CD8-positive, alpha-beta memory T cell (primary cell): ENCODE measurements at places on chromosomes 2 and 18.
A peak's percentile ranks its signal among the peaks of the same experiment; 100 is the strongest.

DNA sequence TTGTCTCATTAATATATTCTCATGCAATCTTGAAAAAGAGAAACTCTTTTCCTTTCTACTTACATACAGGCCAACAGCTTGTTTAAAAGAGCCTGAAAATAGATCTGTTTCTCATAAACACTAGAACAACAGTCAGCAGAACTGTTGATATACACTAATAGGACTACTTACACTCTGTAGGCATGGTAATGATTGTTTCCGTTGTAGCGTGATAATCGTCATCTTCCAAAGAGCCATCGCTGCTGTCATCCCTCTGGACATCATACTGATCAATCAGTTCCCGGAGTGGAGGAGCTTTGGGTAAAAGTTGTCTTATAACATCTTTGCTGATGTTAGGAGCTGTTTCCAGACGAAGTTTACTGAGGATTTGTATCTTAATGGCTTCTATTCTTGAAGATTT is 476 bp downstream of the MSTN start:
- DNase-seq, result no peak

DNA sequence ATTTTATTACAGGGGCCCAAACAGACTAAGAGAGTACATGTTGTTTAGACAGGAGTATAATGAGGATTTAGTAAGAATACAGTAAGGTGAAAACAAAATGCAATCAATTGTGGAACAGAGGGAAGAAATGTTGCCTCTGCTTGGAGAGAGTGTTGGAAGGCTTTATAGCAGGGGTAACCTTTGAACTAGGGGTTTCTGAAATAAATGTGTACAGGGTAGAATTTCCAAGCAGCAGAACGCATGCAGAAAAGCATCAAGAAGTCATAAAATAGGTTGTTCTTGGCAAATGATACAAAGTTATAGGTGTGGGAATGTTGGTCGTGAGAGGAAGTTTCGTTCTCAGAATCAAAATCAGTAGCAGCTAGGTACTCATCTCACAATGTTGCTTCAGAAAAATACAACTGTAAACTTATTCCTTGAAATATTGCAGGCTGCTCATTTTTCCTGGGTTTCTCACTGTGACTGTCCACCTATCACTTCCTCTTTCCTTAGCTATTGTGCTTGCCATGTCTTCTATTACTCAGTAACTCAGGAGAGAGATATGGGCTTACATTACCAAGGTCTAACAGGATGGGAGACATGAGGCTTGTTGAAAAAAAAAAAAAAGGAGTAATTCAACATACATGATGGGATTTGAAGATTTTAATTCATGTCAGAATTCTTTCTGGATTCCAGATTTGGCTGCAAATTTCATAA is 17.1 kb upstream of the HNMT start:
- no peak for DNase-seq

- DNase-seq, result no peak
Observed at GRCh38 chr18:57776354-57776753, 26.8 kb downstream of the ATP8B1 start.

DNA sequence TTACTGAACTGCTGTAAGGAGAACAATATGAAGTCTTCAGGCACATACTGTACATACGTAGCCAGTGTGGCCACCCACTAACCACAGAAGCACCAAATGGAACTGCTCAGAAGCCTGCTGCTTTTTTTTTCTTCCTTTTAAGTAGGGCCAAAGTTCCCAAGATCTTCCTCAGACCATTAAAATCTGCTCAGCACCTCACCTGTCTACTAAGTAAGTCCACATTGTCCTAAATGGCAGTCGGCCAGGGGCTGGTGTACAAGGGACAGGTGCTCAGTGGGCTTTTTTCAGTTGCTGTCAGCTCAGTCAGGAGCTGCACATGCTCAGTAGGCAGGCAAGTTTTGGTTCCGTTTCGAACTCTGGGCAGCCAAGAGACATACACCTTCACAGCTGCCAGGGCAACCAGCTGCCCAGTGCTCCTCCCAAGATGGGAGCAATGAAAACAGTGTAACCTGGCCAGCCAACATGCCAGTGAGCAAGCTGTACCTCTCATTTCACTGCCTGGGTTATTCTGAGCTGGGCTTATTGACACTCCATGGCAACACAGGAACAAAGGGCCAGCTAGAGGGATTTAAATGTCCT is 86.1 kb downstream of the ACVR1 start:
- no peak for DNase-seq

DNA sequence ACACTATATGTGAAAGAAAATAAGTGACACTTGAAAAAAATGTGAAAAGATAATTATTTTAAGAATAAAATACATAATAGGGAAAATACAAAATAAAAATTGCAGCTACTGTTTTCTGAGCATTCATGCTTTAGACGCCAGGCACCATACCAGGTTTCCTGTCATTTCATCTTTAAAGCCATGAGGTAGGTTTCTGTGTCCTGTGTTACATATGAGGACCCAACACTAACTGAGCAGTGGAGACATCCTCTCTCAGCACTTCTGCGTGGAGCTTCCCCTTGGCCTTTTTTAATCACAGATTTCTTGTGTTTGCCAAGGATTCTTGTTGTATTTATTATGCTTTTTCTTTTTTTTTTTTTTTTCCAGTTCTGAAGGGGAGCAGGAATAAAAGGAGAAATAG is 117.3 kb downstream of the FAM117B start:
- DNase-seq, result peak; percentile 23

GRCh38 chr2:120014226-120014980 is 1.5 kb downstream of the EPB41L5 start:
- no peak for DNase-seq

- DNase-seq, result no peak
Observed at GRCh38 chr2:65654496-65654895, 222.1 kb upstream of the SPRED2 start.

DNA sequence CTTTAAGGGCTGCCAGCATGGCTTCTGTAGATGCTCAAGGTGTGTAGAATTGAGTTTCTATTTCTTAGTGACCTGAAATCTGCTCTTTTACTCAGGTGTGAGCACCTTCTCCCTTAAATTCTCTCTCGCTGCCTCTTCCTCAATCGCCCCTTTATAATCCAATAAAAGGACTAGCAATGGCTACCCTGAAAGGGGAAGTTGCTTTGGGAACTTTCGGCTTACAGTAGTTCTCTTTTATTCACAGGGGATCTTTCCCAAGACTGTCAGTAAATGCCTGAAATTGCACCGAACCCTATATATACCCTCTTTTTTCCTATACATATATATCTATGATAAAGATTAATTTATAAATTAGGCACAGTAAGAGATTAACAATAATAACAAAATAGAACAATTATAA is 121.8 kb downstream of the ACTR3 start:
- no peak for DNase-seq

GRCh38 chr2:170923799-170924198 is 5.3 kb upstream of the GORASP2 start:
- DNase-seq, result no peak

GRCh38 chr2:148658807-148659722 is 14.5 kb downstream of the EPC2 start:
- no peak for DNase-seq

DNA sequence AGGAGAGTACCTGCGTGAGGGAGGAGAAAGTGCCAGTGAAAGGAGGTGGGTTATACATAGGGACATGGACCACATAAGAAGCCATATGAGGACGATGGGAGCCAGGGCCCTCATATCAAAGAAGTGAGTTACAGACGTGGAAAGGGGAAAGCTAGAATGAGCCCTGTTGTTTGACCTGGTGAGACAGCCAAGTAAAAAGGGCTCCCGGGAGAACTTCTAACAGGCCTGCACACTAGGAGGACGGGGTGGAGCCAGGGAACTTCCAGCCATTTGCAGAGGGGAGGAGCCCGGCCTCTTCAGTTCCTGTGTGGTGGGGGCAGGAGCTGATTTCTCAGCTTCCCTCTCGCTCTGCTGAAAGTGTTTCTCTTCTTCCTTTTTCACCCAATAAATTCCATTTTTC is 84.1 kb upstream of the SLC66A3 start:
- DNase-seq, result no peak

DNA sequence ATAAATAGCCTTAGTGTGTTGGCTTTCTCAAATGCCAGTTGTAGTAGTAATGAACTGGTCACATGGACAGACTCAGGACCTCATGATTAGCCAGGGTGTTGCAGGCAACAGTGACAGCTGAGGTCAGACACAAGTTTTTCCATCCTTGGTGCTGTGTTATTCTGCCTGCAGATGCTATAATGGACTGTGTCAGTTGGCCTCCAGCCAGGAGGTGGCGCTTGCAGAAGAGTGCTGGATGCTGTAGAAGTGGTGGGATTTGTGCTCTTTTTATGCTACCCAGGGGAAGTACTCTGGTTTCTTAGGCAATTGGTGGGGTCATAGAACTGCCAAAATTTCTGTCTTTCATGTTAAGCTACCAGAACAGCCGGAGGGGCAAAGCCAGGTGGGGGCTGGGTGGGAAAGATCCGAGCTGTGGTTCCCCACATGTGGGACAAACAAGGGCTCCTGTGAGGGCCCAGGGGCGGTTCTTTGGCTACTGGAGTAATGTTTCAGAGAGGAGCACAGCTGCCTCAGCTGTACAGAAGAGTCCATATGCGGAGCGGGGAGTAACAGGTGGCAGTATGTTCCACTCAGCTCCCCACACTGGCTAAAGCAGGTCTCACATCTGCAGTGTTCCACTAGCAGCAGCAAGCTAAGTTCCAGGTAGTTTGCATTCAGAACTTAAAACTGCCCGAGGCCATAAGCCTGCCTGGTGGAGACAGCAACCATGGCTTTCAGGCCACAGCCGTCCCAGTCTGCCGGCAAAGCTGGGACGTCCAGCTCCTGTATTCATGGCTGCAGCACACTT is 104.4 kb downstream of the GULP1 start:
- DNase-seq, result no peak

DNA sequence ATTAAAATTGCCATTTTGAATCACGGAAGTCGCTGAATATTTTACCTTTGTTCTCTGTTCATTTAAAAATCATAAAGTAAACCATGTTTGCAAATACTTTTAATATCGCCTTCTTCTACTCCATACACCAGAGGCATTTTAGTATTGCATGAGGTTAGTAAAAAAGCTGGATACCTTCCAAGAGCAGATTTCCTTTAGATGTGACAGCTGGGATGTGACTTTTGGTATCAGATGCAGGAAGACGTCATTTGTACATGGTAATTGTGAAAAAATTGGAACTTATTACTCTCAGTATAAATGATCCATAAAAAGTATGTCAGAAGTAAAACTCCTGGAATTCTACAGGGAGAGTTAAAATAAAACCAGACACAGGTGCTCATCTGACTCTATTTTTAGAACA is 89.5 kb downstream of the SLC4A10 start:
- DNase-seq, result no peak

DNA sequence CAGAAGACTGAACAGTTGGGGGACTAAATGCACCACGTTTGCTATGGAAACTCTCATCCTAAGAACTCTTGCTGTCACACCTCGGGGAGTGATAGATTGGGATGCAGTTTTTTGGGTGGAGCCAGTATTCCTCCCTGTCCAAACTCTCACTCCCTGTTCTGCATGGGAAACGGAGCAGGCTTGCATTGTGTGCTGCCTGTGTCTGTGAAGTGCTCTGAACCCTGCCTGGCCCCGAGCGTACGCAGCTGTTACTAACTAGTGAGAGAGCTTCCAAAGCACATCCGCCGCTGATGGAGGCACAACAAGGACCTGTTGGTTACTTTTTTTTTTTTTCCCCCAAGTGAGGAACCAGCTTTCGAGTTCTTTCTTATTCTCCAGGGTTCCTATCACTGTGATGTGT is 195.5 kb downstream of the ANAPC1 start:
- DNase-seq, result no peak

DNA sequence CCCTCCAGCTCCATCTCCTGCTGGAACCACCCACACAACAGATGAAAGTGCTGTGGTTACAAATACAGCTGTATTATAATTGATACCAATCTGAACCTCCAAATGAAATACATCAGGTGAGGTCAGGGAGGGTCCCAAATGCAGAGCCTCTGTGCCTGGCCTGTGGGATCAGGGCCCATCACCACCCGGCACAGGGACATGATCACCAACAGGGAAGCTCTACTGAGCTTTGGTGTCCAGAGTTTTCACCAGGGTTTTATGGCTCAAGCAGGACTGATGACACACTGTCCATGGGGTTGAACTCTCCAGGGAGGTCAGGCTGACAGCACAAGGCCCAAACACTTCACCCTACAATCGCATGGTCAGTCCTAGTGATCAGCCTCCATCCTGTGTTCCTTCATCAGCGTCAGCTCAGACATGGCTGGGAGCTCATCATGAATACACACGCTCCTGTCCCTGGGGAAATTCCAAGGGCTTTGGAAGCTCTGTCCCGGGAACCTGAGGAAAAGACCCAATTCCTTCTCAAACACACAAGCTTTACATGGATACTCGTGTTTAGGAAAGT is 3.9 kb upstream of the PXDN start:
- no peak for DNase-seq

GRCh38 chr2:26846334-26847306 is 1.3 kb upstream of the DPYSL5 start:
- peak; percentile 44 for DNase-seq

DNA sequence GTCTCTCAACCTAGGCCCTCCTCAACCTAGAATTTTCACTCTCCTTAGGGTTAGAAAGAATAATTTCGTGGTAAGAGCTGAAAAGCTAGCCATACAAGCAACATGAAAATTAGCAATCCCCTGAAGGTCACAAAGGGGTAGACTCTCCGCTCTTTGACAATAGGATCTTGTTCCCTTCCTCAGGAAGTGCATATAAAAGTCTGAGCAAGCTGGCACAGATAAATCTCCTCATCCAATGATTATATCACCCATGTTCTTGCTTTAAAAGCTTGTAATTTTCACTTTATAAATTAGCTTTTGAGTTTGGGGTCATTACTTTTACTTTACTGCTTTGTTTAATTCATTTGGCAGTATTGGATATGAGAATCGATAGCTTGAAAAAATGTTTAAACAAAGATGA is 852.3 kb upstream of the CRIM1 start:
- no peak for DNase-seq

- no peak for DNase-seq
Observed at GRCh38 chr18:37251679-37252078, 313.9 kb downstream of the CELF4 start.

GRCh38 chr2:172943539-172943938 is 132.1 kb upstream of the MAP3K20 start:
- DNase-seq, result peak; percentile 10

- DNase-seq, result peak; percentile 18
Observed at GRCh38 chr2:28751956-28752630, 463 bp downstream of the PPP1CB start.

- DNase-seq, result no peak
Observed at GRCh38 chr2:240593026-240593702, 6.6 kb downstream of the CAPN10 start.

GRCh38 chr2:113698892-113699447 is 57.5 kb downstream of the SLC35F5 start:
- no peak for DNase-seq

GRCh38 chr2:27832396-27832795 is 57.8 kb downstream of the RBKS start:
- no peak for DNase-seq

DNA sequence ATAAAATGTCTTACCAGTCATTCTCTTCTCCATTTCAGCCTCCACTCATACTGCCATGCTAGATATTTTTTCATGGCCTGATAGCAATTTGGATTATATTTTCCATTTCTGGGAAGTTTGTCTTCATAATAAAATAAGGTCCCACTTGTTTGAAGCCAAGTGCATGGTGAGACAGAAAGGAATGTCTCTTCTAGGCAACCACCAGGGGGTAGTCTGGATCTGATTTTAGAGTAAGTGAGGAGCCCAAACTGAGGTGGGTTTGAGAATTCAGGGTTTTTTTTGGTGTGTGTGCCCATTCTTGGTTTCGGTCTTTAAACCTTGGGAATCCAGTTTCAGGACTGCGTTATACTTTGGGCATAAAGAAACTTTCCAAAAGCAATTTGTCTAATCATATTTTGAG is 315.5 kb downstream of the RPRM start:
- no peak for DNase-seq
